ENCODE measurements at places on chromosomes 6 and 20.

DNA sequence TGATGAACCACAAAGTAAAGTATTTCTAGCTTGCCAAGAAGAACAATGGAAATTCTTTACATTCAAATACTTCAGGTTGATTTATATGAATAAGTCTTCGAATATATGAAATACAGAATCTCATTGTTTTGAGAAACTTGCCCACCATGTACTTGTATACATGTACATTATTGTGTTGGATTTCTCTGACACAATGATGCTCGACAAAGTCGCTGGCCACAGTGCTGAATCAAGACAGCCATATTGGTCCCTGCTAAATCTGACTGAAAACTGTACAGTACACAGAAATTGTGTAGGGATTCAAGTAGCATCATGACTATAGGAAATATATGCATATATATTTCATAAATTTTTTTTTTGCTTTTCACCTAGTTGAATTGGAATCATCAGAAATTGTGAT lies 13.1 kb upstream of the LIN28B start:
- DNase-seq: no peak

DNA sequence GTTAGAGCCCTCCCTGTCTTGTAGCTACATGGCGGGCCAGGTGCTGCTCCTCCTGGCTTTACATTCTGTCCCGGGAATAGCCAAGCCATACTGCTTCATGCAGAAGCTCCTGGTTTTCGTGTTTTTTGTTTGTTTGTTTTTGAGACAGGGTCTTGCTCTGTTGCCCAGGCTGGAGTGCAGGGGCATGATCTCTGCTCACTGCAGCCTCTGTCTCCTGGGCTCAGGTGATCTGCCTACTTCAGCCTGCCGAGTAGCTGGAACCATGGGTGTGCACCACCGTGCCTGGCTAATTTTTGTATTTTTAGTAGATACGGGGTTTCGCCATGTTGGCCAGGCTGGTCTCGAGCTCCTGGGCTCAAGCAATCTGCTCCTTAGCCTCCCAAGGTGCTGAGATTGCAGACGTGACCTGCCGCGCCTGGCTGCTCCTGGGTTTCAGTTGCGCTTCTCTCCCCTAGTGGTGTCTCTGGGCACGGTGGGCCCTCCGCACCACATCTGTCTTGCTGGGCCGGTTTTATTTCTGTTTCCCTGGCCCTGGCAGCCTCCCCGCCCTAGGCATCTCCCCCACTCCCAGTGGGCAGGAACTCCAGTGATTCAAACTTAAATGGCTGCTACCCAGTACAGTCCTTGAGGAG lies 12.9 kb downstream of the CDYL start:
- peak; percentile 49 for DNase-seq

DNA sequence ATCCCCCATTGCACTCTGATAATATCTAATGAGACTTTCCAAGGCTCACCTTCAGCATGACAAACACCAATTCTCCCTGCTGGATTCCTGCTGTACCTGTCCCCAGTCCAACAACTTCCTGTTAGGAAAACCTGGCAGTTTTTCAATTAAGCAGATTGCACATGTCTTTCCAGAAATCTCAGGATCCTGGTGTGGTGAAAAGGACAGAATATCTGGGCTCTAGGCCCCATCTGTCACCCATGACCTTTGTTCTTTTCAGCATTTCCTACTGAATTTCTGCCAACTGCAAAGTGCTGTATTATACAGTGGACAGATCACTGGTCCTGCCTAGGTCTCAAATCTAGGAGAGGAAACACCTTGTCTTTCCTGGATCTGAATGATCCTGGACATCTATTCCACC lies 27.7 kb upstream of the DTNBP1 start:
- DNase-seq: no peak

DNA sequence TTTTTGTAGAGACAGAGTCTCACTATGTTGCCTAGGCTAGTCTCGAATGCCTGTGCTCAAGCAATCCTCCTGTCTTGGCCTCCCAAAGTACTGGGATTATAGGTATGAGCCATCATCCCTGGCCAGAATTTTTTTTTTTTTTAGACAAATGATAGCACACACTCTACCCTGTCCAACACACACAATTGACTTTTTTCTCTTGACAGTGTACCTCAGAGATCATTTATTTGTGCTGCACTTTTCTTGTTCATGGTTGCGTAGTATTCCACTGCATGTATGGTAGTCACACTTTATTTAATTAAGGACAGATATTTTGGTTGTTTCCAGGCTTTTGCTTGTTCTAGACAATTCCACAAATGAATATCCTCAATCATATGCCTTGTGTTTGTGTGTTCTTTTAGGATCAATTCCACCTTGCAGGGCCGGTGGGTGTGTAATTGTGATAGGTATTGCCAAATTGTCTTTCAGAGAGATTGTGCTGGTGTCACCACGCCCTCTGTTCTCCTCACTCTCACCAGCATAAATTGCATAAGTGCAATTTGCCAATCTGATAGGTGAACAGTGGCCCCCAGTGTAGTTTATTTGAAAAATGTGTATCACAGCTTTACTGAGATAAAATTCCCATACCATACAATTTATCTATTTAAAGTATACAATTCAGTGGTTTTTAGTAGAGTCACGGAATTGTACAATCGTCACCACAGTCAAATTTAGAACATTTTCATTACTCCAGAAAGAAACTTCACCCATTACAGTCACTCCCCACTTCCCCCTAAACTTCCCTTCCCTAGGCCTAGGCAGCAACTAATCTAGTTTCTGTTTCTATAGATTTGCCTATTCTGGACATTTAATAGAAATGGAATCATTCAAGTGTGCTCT lies 20.1 kb downstream of the SRC start:
- DNase-seq: no peak

DNA sequence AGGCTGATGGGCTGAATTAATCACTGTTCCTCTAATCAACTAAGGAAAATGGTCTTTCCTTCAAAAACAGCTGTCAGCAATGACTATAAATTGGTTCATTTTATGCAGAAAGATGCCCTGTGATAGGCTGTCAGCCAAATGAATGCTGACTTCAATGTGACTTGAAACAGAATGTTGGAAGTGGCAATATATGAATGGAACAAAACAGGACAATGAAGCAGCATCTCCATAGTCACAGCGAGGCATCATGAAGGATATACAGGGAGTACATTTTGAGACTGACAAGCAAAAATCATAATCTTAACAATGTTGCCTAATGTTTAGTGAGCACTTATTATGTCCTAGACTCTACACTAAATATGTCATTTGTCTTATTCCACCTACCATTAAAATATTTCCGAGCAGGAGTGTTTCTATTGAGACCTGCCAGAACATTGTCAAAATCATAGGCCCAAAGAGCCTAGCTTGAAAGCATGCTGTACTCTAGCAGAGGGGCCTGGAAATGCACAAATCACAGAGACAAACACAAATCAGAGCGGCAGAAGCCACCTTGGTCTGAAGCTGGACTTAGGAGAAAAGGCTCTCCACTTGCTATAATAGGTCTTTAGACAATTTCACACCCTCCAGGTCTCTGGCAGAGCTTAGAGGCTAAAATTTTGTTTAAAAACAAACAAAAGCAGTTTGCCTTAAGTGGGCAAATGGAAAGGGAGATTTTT lies 63.3 kb downstream of the FAM50B start:
- no peak for DNase-seq
